G401 (cell line): ENCODE measurements at places on chromosomes 2 and 18.

GRCh38 chr2:212766921-212767320 is 228.3 kb upstream of the ERBB4 start:
- DNase-seq = no peak

GRCh38 chr2:38406597-38407110 is 29.6 kb upstream of the ATL2 start:
- no peak for DNase-seq

DNA sequence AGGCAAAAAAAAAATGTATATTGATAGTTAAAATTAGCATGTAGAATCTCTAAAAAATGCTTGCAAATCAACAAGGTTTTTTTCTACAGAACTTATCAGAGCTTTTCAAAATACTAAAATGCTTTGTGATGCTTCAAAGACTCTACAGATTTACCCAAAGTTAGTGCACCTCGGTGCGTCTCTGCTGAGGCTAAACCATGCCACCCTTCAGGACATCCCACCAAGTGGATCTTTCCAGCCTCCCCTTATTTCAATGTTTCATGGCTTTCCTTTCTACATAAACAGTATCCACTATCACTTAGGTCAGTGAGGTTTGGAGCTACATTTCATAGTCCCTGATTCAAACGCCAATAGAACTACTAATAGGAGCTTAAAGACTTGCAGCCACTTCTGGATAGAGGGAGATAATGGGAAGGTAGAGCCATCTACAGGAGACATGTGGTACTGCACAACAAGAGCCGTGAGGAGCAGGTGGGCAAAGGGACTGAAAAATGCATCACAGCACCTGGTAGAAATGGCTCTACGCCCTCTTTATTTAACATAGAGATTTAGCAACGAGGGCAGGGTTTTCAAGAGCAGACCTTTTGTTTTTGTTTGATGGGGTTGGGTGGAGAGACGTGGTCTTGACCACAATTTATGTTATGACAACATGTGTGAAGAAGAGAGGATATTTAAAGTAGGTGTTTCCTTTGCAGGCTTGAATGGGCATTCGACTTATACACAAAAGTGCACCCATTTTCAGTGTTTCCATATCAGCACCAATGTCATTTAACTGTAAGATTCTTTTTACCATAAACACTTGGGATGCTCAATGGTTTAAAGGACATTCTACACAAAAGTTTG is 56.1 kb upstream of the SLC35G4 start:
- peak; percentile 41 for DNase-seq

GRCh38 chr18:77059294-77059916 is 73.2 kb downstream of the MBP start:
- peak; percentile 41 for DNase-seq

GRCh38 chr2:5074733-5075132 is 617.5 kb upstream of the SOX11 start:
- no peak for DNase-seq

DNA sequence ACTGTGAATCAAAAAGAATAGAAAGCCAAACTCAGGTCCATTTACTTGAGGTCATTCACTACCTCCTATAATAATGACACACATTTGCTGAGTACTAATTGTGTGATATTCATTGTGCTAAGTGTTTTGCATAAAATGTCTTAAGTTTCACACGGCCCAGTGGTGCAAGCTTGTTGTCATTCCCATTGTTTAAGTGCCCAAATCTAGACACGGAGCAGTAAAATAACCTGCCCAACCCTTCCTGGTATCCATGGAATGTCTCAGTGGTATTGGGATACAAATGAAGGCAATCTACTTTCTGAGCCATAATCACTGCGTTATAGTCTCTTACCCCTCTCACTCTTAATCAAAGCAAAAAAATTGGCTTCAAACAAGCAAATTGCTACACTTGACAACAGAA is 233.3 kb downstream of the NCKAP5 start:
- DNase-seq = no peak

DNA sequence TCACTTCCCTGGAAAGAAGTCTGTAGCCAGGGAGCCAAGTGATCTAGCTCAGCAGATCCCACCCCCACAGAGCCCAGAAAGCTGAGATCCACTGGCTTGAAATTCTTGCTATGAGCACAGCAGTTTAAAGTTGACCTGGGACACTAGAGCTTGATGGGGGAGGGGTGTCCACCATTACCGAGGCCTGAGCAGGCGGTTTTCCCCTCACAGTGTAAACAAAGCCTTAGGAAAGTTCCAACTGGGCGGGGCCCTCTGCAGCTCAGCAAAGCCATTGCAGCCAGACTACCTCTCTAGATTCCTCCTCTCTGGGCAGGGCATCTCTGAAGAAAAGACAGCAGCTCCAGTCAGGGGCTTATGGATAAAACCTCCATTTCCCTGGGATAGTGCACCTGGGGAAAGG is 887.2 kb upstream of the LRATD1 start:
- no peak for DNase-seq

DNA sequence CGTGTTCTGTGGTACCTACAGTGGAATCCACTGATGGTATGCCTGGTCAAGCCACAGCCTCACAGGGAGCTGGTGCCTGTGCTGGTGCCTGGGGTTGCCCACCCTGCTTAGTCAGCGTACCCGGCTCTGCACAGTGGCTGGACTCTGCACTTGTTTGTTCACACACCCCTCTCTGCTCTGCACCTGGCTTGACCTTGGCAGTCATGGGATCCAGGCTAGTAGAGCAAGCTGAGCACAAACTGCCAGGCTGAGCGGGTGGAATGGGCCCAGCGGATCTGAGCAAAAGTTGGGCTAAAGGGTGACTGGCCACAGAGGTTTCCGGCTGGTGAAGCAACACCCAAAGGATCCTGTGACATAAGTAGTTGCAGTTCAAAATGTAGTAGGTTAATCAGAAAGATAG is 163.5 kb downstream of the CDH19 start:
- DNase-seq = no peak

DNA sequence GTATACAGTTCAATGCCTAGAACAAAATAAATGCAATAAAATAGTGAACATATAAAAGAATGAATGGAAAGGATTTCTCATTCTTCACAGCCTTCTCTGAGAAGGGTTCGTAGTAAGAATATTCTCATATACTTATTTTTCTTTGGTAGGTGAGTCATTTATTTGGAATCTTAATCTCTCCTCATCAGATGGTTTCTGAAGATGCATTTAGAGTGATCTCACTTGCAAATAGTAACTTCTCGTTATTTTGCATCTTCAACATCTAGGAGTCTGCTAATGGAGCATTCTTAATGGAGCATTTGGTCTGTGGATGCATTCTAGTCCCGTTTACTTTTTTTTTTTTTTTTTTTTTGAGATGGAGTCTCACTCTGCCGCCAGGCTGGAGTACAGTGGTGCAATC is 3.9 kb downstream of the UBXN4 start:
- no peak for DNase-seq

GRCh38 chr2:237922641-237923361 is 44.0 kb upstream of the UBE2F start:
- DNase-seq = peak; percentile 33

DNA sequence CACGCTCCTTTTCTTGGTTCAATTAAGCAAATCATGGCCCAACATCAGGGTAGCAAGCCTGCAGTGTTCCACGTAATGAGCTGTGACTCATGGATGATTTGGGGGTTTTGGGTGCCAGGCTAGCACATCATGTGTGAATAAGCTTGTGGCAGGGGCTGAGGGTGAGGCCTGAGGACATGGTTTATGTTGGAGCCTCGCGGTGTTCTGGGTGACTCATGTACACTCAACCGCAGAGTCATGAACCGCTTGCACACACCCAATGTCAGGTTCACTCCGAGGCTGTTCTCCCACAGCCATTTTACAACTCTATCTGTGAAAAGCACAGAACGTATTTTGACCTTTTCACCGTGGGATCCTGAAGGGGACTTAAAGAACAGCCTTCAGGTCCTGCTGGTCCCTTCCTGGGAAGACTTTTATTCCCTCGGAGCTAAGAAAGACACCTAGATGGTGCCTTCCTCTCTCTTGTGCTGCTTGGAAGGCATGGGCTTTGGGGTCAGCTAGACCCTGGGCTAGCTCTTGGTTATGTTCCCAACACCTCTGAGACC is 139.9 kb upstream of the ZEB2 start:
- no peak for DNase-seq

DNA sequence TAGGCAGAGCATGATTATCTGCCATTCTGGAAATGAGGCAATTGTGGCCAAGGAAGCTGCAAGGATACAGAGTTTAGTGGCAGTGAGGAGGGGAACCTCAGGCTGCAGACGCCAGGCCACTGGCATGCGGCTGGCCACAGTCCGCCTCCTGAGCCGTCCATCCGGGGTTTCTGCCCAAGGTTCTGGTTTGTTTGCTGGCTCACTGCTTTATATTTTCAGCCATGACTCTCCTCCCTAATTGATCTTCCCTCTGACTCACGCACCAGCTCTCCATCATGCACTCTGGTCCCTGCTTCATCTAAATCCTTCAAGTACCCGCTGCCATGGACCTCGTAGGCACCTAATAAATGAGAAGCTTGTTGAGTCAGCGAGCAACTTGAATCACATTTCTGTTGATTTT is 107.8 kb upstream of the REV1 start:
- no peak for DNase-seq

DNA sequence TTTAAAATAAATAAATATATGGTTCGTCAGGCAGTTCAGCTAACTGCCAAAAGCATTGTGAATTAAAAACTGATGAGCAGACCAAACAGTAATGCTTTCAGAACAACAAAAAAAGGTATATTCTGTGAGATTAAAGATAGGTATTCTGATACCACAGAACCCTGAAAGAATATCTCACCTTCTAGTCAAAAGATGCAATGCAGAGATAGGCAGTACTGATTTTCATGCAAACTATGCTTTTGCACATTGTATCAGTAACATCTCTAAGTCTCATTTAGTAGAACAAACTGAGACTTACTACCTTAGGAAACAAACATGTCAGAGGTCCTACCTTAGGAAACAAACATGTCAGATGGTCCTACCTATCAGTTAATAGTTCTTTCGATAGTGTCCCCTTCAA is 32.4 kb downstream of the CUL3 start:
- DNase-seq = no peak

DNA sequence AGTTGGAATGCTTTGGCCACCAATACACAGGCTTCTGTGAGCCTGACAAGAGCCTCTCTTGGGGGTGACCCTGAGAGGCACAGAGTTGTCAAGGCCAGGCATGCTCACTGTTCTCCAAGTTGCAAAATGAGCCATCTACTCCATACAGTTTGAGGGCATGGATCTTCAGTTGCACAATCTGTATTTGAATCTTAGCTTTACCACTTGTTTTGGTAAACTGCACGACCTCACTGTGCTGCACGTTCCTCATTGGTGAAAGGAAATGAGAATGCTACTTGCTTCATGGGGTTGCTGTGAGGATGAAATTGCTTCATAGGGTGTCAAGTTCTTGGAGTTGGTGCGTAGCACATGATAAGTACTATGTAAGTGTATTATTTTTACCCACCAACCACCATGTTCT is 12.0 kb upstream of the HAAO start:
- no peak for DNase-seq

- DNase-seq = no peak
Measured at GRCh38 chr2:165678882-165679281, 115.2 kb downstream of the GALNT3 start.

- DNase-seq = no peak
Measured at GRCh38 chr18:78857314-78858150, 122.1 kb upstream of the SALL3 start.

DNA sequence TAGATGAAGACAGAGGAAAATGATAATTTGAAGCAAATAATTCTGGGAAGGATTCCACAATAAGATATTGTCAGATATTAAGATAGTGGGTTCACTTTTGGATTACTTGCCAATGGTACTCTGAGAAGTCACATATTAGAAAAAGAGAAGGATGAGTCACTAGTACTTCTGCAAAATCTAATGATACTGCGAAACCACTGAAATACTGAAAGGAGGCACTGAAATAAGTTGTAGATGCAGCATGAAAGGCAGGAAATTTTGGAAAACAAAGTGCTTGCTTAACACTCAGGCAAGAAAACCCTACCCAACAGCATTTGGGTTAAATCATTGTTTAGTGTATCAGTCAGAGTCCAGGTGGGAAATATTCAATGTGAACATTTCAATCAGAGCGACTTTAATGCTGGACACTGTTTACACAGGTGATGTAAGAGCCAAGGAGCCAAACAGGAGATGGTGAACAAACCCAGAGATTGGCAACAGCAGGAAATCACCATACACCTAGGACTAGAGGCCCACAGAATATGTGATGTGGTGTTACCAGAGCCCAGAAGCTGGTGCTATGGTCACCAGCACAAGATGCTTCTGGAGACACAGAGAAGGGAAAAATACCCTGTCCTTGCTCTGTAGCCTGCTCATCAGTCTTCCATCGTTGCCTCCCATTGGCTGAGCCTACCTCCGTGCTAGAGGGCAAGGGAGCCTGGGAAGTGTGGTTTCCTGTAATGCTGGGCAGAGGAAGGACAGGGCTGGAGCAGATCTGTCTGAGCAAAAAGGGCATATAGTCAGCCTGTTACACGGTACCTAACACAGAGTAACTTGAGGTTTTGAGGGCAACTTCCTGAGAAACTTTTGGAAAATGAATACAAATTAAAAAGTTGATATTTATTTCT is 204.7 kb upstream of the ITGA4 start:
- DNase-seq = no peak

GRCh38 chr2:190334479-190335224 is 8.7 kb upstream of the INPP1 start:
- DNase-seq = no peak

GRCh38 chr2:28427741-28428415 is 35.2 kb downstream of the FOSL2 start:
- no peak for DNase-seq

- DNase-seq = no peak
Measured at GRCh38 chr2:233119123-233119522, 59.0 kb downstream of the INPP5D start.

GRCh38 chr2:96546797-96547196 is 10.2 kb downstream of the ARID5A start:
- DNase-seq = no peak

DNA sequence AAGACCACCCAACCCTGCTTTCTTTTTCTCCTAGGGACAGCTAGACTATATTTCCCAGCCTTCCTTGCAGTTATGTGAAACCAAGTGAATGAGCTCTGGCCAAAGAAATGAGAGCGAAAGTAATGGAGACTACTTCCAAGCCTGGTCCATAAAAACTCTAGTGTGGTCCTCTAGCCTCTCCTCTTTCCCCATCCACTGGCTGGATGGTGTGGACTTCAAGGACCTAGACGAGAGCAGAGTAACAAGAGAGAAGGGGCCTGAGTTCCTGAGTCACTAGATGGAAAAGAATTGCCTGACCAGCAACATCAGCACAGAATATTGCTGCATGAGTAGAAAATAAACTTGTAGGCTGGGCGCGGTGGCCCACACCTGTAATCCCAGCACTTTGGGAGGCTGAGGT is 2.9 kb upstream of the TMSB10 start:
- DNase-seq = no peak

DNA sequence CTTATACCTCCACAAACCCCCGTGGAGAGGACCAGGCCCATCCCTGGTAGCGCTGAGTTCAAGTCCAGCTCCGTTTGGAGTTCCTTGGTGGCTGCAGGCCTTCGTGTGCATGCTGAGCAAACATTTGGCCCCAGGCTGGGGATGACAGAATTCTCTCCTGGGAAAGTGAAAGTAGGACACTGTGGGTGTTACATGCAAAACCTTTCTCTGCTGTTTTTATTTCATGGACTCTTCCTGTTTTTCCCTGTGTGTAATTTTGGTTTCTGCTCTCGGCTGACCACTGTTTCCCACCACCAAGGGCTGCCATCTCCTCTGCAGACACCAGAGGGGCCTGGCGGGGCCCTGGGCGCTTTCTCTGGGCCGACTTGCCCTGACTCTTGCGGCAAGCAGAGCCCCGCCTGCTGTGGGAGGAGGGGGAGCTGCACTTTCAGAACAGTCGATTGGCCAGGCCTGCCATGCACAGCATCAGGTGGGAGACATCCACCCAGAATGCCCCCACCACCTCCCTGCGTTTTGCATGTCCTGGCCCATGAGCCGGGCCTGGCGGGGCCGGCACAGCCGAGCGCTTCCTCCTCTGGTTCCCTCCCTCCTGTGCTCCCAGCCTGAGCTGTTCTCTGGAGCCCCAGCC is 102.4 kb downstream of the CABLES1 start:
- no peak for DNase-seq
